ENCODE measurements at places on chromosomes 1 and 21.

- DNase-seq, result peak; percentile 68
Measured at GRCh38 chr1:156281693-156282478, 739 bp downstream of the SMG5 start.

GRCh38 chr1:185474440-185475149, 157.6 kb upstream of the IVNS1ABP start:
- DNase-seq, result no peak

DNA sequence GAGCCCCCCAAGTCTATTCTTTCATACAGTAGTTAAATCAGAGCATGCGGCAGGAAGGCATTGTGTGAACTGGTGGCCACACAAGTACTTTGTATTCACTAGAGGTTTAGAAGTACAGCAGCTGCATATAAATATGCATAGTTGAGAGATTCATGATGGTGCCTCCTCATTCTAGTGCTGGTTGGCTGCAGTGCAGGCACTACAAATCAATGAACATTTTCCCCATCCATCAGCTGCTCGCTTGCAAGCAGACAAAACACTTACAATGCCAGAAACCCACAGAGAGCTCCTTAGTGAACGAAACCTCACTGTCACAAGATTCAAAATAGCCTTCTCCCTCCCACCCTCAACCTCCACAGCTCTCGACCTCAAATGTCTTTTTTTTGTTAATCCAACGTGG, 726.2 kb downstream of the USP25 start:
- DNase-seq, result no peak

- no peak for DNase-seq
Measured at GRCh38 chr21:31348188-31348587, 4.1 kb upstream of the TIAM1 start.

- no peak for DNase-seq
Measured at GRCh38 chr1:38505944-38506343, 353.6 kb downstream of the RRAGC start.

- no peak for DNase-seq
Measured at GRCh38 chr21:38911484-38912101, 105.9 kb downstream of the ETS2 start.

DNA sequence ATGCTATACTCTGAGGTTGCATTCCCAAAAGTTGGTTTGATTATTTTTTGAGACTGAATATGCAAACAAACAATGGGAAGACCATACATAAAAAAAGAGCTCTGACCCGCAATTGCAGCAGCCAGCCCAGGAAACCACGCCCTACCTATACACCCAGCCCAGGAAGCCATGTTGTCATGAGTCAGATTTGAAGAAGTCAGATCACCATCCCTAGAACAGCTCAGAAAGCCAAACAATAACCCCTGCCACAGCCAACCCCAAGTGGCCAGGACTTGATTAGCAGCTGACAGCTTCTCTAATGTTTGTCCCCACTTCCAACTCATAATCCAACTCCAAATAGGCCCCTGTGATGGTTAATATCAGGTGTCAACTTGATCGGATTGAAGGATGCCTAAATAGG, 621.9 kb downstream of the NPHP4 start:
- DNase-seq, result peak; percentile 55

DNA sequence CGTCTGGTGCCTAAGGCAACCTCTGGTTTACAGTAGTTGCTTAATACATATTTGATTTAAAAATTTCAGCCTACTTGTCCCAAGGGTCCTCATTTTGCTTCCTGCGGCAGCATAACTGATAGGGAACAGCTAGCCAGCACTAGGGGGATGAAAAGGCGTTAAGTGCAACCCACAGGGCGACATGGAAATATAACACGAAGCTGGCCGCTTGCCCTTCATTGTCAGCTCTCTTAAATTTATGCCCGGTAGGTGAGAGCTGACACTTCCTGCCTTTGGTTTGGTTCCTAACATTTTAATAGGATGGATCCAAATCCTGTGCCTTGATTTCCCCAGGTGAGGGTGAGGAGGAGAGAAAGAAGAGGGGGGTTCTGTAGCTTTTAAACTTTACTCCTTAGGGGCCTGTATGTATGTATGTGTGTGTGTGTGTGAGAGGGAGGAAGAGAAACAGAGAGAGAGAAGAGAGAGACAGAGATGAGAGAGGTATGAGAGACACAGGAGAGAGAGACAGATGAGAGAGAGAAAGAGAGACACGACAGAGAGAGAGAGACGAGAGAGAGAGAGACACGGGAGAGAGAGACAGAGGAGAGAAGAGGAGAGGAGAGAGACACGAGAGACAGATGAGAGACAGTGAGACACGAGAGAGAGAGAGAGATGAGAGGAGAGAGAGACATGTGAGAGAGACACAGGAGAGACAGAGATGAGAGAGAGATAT, 938 bp upstream of the ACTN2 start:
- no peak for DNase-seq

DNA sequence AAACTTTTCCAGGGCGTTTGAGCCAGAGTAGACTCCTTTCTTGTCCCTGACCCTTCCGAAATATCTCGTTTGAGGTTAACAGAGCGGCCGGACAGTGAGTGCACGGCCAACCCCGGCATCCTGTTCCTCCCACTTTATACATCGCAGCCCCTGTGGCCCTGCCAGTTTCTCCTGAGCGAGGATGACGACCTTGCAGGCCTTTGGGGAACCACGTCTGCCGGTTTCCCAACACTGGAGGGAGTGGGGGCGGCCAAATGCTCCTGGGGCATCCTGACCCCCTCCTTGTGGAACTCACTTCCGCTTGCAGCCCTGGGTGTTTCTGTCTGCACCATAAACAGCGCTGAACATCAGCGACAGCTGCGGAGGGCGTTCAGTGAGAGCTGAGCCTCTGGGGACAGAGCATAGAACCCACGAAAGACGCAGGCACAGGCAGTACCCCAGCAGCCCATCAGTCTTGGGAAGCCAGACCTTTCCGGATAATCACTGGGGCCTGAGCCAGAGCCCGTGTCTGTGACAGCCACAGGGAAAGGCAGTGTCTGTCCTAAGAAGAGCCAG, 4.8 kb upstream of the KCNAB2 start:
- no peak for DNase-seq

- DNase-seq, result no peak
Measured at GRCh38 chr1:211828584-211829342, 1.8 kb downstream of the LPGAT1 start.

DNA sequence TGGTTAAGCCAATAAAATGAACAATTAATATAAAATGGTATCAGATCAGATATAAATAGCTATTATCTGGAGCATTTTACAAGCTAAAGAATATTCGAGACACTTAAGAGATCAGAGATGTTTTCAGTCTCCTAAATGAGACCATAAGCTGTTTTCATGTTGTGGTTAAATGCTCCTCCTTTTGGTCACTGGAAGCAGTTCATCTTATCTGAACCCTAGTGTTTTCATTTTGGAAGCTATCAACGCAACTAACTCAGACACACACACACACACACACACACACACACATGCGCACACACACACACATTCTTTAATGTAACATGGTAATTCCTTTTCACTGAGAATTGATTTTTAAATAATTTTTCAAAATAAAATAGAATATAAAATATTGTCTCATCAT, 10.0 kb upstream of the LRRC8C start:
- no peak for DNase-seq

GRCh38 chr21:37483776-37484175, 117.2 kb downstream of the DYRK1A start:
- no peak for DNase-seq

GRCh38 chr1:160789051-160789701, 6.8 kb upstream of the LY9 start:
- no peak for DNase-seq

DNA sequence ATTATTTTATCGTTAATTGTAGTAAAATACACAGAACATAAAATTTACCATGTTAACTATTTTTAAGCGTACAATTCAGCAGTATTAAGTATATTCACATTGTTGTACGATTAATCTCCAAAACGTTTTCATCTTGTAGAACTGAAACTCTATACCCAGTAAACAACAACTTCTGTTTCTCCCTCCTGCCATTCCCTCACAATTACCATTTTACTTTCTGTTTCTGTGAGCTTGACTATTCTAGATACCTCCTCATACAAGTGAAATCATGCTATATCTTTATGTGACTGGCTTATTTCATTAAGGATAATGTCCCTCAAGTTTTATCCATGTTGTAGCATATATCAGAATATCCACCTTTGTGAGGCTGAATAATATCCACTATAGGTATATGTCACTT, 156.8 kb downstream of the ST6GALNAC3 start:
- DNase-seq, result no peak

DNA sequence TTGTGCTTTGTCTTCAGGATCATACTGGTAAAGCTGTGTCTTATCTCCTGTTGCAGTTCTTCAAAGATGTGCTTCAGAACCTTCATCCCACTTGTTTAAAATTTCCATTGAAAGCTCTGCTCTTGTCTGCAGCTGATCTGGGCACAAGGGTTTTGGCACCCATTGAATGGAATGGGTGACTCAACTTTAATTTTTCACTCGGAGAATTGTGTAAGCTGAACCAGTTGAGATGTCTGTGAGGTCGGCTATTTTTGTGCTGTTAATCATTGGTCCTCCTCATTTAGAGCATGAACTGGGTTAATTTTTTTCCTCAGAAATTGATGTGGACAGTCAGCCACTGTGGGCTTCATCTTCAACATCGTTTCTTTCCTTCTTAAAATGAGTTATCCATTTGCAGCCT, 252.1 kb downstream of the TM2D1 start:
- DNase-seq, result no peak

GRCh38 chr1:198672124-198672523, 33.3 kb downstream of the PTPRC start:
- no peak for DNase-seq

Measured in activated effector memory CD4-positive, alpha-beta T cell treated with anti-CD3 and anti-CD28 coated beads, Interleukin-2, amount 50 U/mL, for 16 hours (primary cell).